ENCODE measurements at places on chromosomes 11 and 22. TPM values are rescaled to one million over a fixed set of nuclear protein-coding genes. Genes with fewer than 3 reads are reported as not detected.

DNA sequence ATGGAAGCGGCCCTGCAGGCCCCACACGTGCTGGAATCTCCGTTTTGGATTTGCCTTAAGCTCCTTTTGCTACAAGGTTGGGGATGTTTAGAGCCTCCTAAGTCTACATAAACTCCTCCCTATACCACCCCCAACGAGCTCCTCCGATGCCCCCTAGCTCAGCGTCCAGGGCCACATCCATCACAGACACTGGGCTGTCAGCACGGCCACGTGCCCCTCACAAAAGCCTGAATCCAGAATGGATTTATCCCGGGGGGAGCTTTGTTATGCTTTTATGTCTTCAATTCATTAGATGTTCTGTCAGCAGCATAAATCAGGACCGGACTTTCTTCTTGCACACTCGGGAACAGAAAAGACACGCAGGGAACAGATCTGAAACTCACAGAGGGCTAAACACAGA is 52.6 kb upstream of the CD82 start:
- DNase-seq = no peak

Gene CCDC188
- 0.82 TPM for total RNA-seq

- no peak for DNase-seq
Measured at GRCh38 chr11:541433-541885, 4.1 kb downstream of the LRRC56 start.

GRCh38 chr11:64456509-64457320 is 97.8 kb downstream of the RPS6KA4 start:
- no peak for DNase-seq

DNA sequence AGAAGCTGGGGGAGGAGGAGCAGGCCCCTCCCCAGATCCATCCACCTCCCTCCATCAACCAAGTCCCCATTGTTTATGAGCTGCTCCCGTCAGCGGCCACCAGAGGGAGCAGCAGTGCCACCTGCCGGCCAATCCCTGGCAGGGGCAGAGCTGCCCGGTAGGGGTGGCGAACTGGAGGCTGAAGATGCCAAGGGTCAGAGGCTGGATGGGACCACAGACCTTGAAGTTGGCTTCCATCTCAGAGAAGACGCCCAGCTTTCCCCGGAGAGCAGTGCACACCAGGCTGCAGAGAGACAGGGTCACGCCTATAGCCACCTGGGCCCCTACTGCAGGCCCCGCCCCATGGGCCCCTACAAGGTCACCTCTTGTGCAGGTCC is 3.6 kb downstream of the FIBP start:
- DNase-seq = peak; percentile 87

DNA sequence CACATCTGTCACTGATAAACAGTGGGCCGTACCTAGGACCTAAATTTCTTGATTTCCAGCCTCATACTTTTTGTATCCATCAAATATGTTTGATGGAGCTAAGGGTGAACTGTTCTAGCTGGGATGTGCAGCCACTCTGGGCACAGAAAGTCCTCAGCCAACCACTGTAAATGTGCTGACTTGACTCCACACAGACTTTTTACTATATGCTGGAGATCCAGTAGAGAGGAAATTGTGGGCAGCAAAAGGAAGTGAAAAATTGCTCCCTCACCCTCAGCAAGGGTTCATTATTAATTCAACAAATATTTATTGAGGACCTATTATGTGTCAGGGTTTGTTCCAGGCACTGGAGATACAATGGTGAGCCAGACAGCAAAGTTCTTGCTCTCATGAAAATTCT is 54.2 kb upstream of the AMPD3 start:
- DNase-seq = no peak

DNA sequence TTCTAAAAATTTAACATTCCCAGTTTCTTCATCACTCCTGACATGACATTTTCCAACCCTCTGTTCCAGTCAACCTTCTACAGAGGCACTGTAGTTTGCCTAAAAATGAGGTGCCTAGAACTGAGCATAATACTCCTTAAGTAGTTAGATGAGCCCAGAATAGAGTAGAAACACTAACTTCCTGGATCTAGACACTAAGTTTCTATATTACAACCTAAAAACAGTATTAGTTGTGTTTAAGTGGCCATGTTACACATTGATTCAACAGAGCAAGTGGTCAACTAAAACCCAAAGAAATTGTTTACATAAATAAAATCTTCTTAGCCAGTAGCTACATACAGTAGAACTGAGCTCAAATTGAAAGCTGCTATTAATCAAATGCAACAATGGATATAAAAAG is 1.3 kb downstream of the HPS5 start:
- DNase-seq = no peak

DNA sequence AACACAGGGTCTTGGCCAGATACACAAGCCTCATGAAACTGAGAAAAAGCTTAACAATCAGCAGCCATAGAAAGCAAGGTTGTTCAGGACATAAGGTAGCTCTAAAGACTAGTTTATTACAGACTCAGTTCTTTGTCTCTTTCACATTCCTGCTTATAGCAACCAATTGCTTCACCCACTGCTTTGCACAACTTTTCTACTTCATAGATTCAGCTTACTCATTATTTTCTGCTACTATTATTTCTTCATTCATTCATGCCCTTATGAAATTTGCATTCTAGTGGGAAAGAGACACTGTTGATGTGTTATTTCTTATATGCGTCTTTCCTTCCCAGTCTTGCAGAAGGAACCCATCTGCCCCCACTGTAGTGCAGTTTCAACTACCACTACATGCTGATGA is 4.7 kb downstream of the CCDC34 start:
- DNase-seq = no peak

- DNase-seq = no peak
Measured at GRCh38 chr11:114308689-114309089, 12.5 kb downstream of the NNMT start.

GRCh38 chr11:64101461-64101860 is 64.5 kb downstream of the MACROD1 start:
- no peak for DNase-seq

- DNase-seq = no peak
Measured at GRCh38 chr11:106105986-106106385, 28.5 kb downstream of the AASDHPPT start.

GRCh38 chr11:67079065-67079705 is 22.5 kb downstream of the RHOD start:
- DNase-seq = no peak

- peak; percentile 91 for DNase-seq
Measured at GRCh38 chr11:1693327-1694063, 3.5 kb upstream of the KRTAP5-6 start.

Gene CCDC81
- 0.82 TPM for total RNA-seq

- no peak for DNase-seq
Measured at GRCh38 chr11:104956528-104956927, 11.8 kb downstream of the CASP4 start.

DNA sequence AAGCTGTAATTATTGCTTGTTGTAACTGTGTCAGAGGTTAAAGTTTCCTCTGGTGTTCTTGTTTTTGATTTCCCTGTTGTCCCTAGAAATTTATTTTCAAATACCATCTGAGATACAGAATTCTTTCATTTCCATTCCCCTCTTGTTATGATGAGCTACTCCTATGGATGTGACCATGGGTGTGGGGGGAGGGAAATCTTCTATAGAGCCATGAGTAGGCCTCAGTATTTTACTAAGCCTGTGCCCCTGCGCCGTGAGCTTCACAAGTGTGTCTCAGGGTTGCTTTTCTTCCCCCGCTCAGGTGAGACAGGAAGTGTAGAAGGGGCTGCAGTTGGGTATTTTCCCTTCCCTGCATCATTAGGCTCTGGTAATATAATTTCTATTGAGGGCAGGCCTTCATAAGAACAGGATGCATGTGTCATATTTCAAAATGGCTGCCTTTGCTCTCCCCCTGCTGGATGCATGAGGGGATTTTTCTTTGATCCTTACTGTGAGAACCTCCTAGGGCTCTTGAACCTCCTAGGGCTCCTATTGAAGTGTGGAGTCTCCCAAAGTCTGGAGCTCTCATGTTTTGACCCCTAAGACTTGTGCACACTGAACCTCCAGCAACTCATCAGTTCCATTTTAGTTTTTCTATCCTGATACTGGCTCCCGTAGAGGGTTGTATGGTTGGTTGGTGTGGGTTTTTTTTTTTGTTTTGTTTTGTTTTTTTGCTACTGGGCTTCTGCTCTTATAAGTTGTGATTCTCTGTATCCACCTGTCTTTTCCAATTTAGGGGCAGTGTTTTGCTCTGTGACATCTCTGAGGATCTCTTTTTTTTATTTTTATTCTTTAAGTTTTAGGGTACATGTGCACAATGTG is 658.2 kb downstream of the NTM start:
- DNase-seq = no peak

DNA sequence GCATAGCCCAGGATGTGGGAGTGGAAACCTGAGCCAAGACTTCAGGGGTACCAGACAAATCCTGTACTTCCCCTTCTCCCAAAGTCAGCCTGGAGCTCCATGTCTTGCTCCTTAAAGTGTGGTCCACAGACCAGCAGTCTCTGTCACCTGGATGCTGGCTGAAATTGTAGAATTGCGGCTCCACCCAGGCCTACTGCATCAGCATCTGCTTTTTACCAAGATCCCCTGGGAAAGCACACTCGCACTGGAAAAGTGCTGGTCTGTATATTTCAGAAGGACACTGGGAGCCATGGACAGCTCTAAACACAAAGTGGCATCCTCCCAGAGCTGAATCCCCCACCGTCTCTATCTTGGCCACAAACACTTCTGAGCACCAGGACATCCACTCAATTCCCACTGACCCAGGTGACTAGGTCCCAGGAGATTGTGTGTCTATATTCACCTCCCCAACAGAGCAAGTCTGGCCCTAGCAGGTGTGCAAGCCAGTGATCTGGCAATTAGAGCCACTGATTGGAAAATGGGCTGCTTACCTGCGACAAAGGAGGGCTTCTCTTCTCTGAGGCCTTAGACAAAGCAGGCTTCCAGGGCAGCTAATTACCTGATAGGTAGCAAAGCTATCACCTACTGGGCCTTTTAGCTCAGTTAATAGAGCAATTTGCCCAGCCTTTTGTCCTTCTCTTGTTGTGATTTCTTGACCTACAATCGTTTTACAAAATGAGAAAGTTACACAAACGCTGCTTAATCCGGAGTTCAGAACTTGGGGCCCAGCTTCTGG is 443.3 kb downstream of the MN1 start:
- DNase-seq = no peak

GRCh38 chr22:39868741-39869140 is 24.8 kb downstream of the ENTHD1 start:
- no peak for DNase-seq

- DNase-seq = no peak
Measured at GRCh38 chr11:106457727-106458126, 380.3 kb downstream of the AASDHPPT start.

Gene CLTCL1
- total RNA-seq = 9.8 TPM

DNA sequence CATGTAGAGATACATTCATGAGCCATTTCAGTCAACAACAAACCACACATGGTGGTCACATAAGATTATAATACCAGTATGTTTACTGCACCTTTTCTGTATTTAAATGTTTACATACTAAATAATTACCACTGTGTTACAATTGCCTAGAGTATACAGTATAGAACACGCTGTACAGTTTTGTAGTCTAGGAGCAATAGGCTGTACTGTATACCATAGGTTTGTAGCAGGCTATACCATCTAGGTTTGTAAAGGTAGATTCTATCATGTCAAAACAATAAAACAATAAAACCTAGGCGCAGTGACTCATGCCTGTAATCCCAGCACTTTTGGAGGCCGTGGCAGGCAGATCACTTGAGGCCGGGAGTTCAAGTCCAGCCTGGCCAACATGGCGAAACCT is 1.1 kb downstream of the TRIM48 start:
- no peak for DNase-seq

Gene BEST1
- 1.6 TPM for total RNA-seq

Gene NR1H3
- 8.2 TPM for total RNA-seq

- DNase-seq = no peak
Measured at GRCh38 chr11:14254533-14255237, 104.3 kb downstream of the RRAS2 start.

Gene TRIM29
- total RNA-seq = not detected

Gene CASP5
- total RNA-seq = not detected

- DNase-seq = no peak
Measured at GRCh38 chr11:31240340-31240904, 129.1 kb downstream of the DCDC1 start.

GRCh38 chr11:76120513-76121101 is 85.7 kb downstream of the WNT11 start:
- DNase-seq = no peak

Gene OLFML1
- total RNA-seq = 1.6 TPM

DNA sequence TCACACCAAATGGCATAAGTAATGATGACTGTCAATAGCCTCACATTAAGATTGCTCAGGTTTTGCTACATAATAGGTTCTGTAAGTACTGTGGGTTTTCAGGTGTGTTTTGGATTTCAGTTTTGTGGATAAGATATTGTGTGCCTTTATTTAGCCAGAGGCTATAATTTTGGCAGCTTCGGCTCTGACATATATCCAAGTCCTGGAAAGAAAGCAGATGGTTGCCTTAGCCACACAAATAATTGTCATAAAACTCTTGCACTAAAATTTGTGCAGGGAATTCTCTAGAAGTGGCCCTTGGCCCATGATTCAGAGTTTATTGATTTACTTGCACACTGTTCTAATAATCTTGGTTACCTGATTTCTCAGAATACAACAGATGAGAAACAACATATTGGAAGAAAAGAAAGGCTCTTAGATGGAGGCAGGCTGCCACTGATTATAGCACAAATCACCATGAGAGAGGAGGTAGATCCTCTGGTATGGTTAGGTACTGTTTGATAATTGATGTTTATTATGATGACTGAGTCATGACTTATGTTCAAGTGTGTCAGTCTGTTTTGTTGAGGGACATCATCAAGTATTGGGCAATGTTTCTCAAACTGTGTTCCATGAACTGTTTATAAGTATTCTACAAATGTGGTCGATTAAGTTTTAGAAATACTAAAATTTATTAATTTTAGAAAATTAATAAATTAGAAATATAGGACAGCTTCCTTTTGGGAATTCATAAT is 9.6 kb downstream of the REXO2 start:
- no peak for DNase-seq

Gene P2RY2
- total RNA-seq = not detected

GRCh38 chr11:127962416-127962815 is 624.9 kb downstream of the ETS1 start:
- DNase-seq = no peak

GRCh38 chr11:111680486-111681175 is 78.4 kb downstream of the SIK2 start:
- DNase-seq = no peak

Gene MS4A6E
- not detected for total RNA-seq

Data from frontal cortex (tissue), 4 donors.